ENCODE measurements at places on chromosomes 13 and 19.

DNA sequence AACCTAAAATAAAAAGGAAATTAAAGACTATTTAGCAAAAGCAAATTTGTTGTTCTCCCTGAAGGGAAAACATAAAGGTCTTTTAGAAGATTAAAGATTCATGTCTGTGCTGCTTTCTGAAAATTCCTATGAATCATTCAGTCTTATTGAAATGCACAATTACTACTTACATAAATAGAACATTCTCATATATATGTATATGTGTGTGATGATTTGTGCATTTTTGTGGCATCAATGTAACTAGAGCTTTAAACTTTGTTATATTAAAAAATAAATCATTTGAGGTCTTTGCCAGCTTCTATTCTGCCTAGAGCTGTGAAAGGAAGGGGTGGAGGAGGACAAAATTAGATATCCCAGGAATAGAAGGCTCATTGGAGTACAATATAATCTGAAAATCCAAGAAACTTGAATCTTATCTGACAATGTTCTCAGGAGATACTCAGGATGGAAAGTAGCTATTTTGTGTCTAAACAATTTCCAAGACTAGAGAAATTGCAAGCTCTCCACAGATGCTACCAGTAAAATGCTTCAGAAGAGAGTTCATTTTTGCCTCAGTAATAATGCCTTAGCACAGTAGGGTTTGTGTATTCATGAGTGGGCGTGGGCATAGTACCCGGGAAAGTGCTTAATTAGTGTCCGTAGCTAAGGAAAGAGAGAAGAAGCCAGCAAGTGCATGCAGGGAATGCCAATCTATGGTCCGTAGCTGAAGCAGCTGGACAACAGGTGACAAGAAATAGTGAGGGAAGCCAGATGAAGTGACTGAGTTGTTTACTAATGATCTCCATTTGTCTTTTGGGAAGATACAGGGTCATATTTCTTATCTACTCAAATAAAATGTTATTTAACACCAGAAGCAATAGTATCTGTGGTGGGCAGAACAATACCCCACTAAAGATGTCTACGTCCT, 395.5 kb upstream of the NBEA start:
- no peaks in the 10 kb centered on the region for H3K27me3 ChIP-seq
- H3K36me3 ChIP-seq = no peaks in the 10 kb centered on the region
- no peak for DNase-seq
- H3K4me1 ChIP-seq = no peaks in the 10 kb centered on the region

GRCh38 chr13:77230560-77230959, 96.3 kb downstream of the MYCBP2 start:
- H3K27ac ChIP-seq = no peak overlapping the region
- no peak for DNase-seq
- no peak overlapping the region for H3K4me3 ChIP-seq

- H3K4me1 ChIP-seq = peaks cover 9% of the 10 kb centered on the region
- peak overlapping the region; percentile 68 for H3K4me3 ChIP-seq
- no peaks in the 10 kb centered on the region for H3K36me3 ChIP-seq
These were observed 41.4 kb downstream of the LYL1 start for GRCh38 chr19:13060964-13061927.

- H3K4me1 ChIP-seq = peaks cover 75% of the 10 kb centered on the region
- no peak for DNase-seq
- H3K27ac ChIP-seq = peak overlapping the region; percentile 85
- no peak overlapping the region for H3K4me3 ChIP-seq
- no peaks in the 10 kb centered on the region for H3K27me3 ChIP-seq
These were observed 41.7 kb downstream of the ELL start for GRCh38 chr19:18480006-18480691.

GRCh38 chr13:97460004-97460775, 26.2 kb downstream of the RAP2A start:
- H3K36me3 ChIP-seq = peaks cover 26% of the 10 kb centered on the region
- no peaks in the 10 kb centered on the region for H3K27me3 ChIP-seq
- H3K4me3 ChIP-seq = no peak overlapping the region
- peaks cover 30% of the 10 kb centered on the region for H3K4me1 ChIP-seq
- DNase-seq = no peak

DNA sequence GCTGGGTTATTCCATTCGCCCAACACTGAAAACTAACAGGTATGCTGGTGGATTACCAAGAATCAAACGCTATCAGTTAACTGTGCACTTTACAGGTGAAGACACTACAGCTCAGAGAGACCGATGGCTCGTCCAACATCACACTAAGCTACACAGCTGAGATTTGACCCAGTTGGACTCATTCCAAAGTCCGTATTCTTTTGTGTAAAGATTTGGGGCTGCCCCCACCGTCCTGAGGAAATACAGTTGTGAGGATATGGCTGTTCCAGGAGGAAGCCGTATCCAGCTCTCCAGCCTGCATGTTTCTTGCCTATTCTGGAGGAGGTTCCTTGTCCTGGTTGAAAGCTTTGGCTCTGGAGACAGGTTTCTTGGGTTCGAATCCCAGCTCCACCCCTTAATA, 4.2 kb downstream of the ZSCAN5A start:
- H3K36me3 ChIP-seq = peaks cover 23% of the 10 kb centered on the region
- H3K27me3 ChIP-seq = no peaks in the 10 kb centered on the region
- no peak for DNase-seq
- no peak overlapping the region for H3K27ac ChIP-seq
- peaks cover 23% of the 10 kb centered on the region for H3K4me1 ChIP-seq

GRCh38 chr19:17200408-17201079, 14.6 kb upstream of the USE1 start:
- no peak overlapping the region for H3K4me3 ChIP-seq
- H3K36me3 ChIP-seq = peaks cover 86% of the 10 kb centered on the region
- H3K27me3 ChIP-seq = no peaks in the 10 kb centered on the region
- peaks cover 1% of the 10 kb centered on the region for H3K4me1 ChIP-seq
- H3K27ac ChIP-seq = no peak overlapping the region

GRCh38 chr13:83881917-83882605, at the start of gene SLITRK1:
Gene SLITRK1 (minus strand): TSS chr13:83882474. CDS start chr13:83881507, 967 bp downstream.
- DNase-seq = peak; percentile 49
- H3K36me3 ChIP-seq = no peaks in the 10 kb centered on the region
- no peak within 1 kb of the TSS for H3K27ac ChIP-seq
- peaks cover 9% of the 10 kb centered on the region for H3K4me1 ChIP-seq
- peaks cover 53% of the 10 kb centered on the region for H3K27me3 ChIP-seq
- no peak within 1 kb of the TSS for H3K4me3 ChIP-seq

DNA sequence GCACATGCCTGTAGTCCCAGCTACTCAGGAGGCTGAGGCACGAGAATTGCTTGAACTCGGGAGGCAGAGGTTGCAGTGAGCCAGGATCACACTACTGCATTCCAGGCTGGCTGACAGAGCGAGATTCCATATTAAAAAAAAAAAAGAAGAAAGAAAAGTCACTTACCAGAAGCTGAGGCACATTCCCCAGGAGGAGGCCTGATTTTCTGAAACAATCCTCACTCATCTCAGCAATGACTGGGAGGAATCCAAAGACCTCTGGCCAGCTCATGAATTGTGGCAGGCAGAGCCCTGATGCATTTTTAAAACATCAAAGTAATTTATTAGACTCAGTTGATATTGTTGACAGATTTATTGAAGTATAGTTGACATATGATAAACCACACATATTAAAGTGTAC, 206.3 kb downstream of the FOXO1 start:
- H3K27ac ChIP-seq = no peak overlapping the region
- H3K27me3 ChIP-seq = no peaks in the 10 kb centered on the region
- H3K4me1 ChIP-seq = no peaks in the 10 kb centered on the region
- H3K36me3 ChIP-seq = no peaks in the 10 kb centered on the region
- H3K4me3 ChIP-seq = no peak overlapping the region
- DNase-seq = no peak

- no peak overlapping the region for H3K4me3 ChIP-seq
- H3K4me1 ChIP-seq = no peaks in the 10 kb centered on the region
- no peak for DNase-seq
- no peaks in the 10 kb centered on the region for H3K36me3 ChIP-seq
- H3K27ac ChIP-seq = no peak overlapping the region
These were observed 24.9 kb downstream of the CPAMD8 start for GRCh38 chr19:17001603-17002183.

DNA sequence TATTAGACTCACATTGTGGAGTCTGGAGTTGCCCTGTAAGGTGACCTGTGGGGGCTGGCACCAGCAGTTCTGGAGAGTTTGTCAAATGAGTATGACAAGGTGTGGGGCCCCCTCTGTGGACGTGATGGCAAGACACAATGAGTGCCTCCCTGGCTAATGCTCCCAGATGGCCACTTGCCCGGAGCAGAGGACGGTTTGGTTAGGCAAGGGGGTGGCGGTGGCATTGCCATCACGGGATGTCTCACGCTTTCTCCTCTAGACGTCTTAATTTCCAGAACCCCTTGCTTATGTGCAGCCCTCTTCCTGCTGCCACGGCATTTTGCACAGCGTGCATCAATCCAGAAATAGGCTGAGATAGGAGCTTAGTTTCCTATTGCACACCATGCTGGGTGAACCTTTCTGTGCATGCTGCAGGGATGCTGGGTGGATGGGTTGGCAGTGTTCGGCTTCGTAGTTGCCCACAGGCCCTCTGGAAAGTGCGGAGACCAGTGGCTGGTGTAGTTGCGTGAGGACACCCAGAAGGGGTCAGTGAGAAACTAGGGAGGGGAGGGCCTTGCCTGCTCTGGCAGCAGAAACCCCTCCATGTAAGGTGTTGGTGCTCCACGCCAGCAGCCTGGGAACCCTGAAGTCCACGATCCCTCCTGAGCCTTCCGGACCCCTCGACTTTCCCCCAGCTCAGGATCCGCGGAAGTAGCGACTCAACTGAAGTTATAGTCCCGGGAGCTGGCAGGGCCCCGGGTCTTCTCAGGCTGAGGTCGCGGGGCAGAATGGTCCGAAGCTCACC, 18.1 kb upstream of the LRP3 start:
- H3K36me3 ChIP-seq = peaks cover 12% of the 10 kb centered on the region
- peaks cover 35% of the 10 kb centered on the region for H3K4me1 ChIP-seq
- peak; percentile 48 for DNase-seq
- H3K27me3 ChIP-seq = peaks cover 6% of the 10 kb centered on the region
- peak overlapping the region; percentile 96 for H3K27ac ChIP-seq

- no peak overlapping the region for H3K27ac ChIP-seq
- no peaks in the 10 kb centered on the region for H3K4me1 ChIP-seq
- no peaks in the 10 kb centered on the region for H3K36me3 ChIP-seq
- DNase-seq = peak; percentile 76
These were observed 33.1 kb downstream of the CEBPG start for GRCh38 chr19:33406521-33407139.

GRCh38 chr13:32838945-32839344, 177.3 kb upstream of the KL start:
- no peaks in the 10 kb centered on the region for H3K27me3 ChIP-seq
- peaks cover 33% of the 10 kb centered on the region for H3K36me3 ChIP-seq
- peak overlapping the region; percentile 85 for H3K27ac ChIP-seq
- DNase-seq = peak; percentile 59
- H3K4me1 ChIP-seq = peaks cover 24% of the 10 kb centered on the region

DNA sequence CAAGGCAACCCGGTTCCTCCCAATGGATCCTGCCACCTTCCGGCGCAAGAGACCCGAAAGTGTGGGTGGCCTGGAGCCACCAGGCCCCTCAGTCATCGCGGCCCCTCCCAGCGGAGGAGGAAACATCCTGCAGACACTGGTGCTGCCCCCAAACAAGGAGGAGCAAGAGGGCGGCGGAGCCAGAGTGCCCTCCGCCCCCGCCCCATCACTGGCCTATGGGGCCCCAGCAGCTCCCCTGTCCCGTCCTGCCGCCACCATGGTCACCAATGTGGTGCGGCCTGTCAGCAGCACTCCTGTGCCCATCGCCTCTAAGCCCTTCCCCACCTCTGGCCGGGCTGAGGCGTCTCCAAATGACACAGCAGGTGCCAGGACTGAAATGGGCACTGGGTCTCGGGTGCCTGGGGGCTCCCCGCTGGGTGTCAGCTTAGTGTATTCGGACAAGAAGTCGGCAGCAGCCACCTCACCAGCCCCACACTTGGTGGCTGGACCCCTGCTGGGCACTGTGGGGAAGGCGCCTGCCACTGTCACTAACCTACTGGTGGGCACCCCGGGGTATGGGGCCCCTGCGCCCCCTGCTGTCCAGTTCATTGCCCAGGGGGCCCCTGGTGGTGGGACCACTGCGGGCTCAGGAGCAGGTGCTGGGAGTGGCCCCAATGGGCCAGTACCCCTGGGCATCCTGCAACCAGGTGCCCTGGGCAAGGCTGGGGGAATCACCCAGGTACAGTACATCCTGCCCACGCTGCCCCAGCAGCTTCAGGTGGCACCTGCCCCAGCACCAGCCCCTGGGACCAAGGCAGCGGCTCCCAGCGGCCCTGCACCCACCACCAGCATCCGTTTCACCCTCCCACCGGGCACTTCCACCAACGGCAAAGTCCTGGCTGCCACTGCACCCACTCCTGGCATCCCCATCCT, 11.2 kb upstream of the PRR19 start:
- no peak overlapping the region for H3K27ac ChIP-seq
- H3K36me3 ChIP-seq = peaks cover 36% of the 10 kb centered on the region
- DNase-seq = peak; percentile 65
- H3K27me3 ChIP-seq = no peaks in the 10 kb centered on the region

- peaks cover 5% of the 10 kb centered on the region for H3K4me1 ChIP-seq
- no peak overlapping the region for H3K4me3 ChIP-seq
- no peak for DNase-seq
- no peak overlapping the region for H3K27ac ChIP-seq
These were observed 387.4 kb downstream of the DLEU7 start for GRCh38 chr13:50456111-50456510.

GRCh38 chr19:42251572-42252358, 3.2 kb downstream of the ERF start:
- H3K27me3 ChIP-seq = peaks cover 7% of the 10 kb centered on the region
- H3K27ac ChIP-seq = peak overlapping the region; percentile 83
- no peak for DNase-seq
- H3K4me1 ChIP-seq = peaks cover 35% of the 10 kb centered on the region
- peak overlapping the region; percentile 84 for H3K4me3 ChIP-seq

- no peaks in the 10 kb centered on the region for H3K27me3 ChIP-seq
- H3K4me1 ChIP-seq = no peaks in the 10 kb centered on the region
- H3K4me3 ChIP-seq = no peak overlapping the region
- DNase-seq = no peak
These were observed 870.8 kb upstream of the SPRY2 start for GRCh38 chr13:81211713-81212112.

DNA sequence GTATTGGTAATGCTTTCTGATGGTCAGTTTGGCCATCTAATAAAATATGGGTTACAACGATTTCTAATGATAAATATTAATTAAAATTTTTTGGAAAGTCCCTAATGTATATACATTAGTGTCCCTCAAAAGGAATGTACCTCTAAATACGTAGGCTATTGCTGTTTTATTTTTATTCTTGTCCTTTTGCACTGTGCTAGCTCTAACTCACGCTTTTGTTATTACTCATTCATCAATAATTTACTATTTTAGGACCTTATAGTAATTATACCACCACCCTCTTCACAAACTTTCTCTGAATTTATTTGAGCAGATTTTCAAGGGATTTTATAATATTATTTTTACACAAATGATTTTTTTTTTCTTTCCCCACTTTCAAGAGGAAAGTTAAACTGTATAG, 795.9 kb upstream of the PCDH9 start:
- DNase-seq = no peak
- no peaks in the 10 kb centered on the region for H3K27me3 ChIP-seq
- no peaks in the 10 kb centered on the region for H3K4me1 ChIP-seq
- H3K36me3 ChIP-seq = no peaks in the 10 kb centered on the region

GRCh38 chr13:97948041-97948440, 5.4 kb upstream of the IPO5 start:
- no peak overlapping the region for H3K27ac ChIP-seq
- DNase-seq = no peak
- no peak overlapping the region for H3K4me3 ChIP-seq
- H3K36me3 ChIP-seq = no peaks in the 10 kb centered on the region

Data from activated CD8-positive, alpha-beta T cell treated with anti-CD3 and anti-CD28 coated beads, Interleukin-2, amount 10 ng/mL, durations not matched to agents 7 days and 5 days (primary cell).